ENCODE measurements at places on chromosomes 7 and 10.
A peak's percentile ranks its signal among the peaks of the same experiment; 100 is the strongest.

- no peak for DNase-seq
- H3K4me1 ChIP-seq = no peaks in the 10 kb centered on the region
Measured at GRCh38 chr10:6022660-6023059, 39.5 kb downstream of the IL2RA start.

DNA sequence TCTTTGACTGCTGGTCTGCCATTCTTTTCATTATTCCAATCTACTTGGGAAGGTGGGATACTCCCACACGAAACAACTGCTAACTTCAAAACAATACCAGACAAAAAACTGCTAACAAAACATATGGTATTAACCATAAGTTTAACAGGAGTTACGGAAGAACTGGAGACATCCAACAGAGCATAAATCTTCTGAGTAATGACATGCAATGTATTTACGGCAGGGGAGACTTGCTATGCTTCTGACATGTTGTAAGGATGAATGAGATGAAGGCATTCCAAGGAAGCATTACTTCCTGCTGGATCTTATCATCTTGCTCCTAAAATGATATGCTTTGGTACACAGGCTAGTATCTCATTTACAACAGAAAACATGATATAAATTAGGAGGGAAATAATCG, 85.8 kb downstream of the ZNF92 start:
- no peak overlapping the region for H3K4me3 ChIP-seq
- DNase-seq = no peak
- no peaks in the 10 kb centered on the region for H3K27me3 ChIP-seq

DNA sequence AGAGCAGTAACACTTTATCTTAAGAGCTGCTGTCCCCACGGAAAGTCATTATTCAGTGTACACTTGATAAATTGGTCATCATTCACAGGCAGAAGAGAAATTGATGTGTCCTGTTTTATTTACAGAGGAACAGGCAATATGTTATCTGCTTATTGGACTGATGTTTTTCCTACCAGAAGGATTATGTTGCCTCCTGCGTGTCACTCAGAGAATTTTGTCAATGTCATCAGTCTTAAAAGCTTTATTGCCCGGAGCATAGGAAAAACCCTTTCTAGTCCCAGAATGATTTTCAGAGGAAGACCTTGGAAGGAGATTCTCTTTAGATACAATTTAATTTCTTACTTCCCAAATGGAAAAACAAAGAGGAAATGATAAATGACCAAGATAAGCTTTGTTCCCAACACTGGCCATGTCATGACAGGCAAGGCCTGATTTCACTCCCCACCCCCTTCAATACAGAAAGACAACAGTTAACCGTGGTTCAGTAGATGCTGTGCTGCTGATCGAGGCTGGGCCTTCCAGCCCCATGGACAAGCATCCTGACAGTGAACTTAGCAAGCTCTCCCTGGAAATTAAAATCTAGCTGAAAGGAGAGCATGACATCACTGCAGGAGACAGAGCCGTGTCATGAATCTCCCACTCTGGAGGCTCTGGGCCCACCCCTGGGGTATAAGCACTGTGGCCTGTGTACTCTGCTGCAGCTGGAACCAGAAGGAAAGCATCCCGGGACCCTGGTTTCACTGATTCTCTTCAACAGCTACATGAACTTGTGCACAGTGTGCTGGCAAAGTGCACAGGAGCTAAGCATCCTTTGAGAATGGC, 118.8 kb upstream of the LYZL2 start:
- no peaks in the 10 kb centered on the region for H3K36me3 ChIP-seq
- H3K27me3 ChIP-seq = no peaks in the 10 kb centered on the region
- H3K27ac ChIP-seq = no peak overlapping the region
- DNase-seq = no peak

DNA sequence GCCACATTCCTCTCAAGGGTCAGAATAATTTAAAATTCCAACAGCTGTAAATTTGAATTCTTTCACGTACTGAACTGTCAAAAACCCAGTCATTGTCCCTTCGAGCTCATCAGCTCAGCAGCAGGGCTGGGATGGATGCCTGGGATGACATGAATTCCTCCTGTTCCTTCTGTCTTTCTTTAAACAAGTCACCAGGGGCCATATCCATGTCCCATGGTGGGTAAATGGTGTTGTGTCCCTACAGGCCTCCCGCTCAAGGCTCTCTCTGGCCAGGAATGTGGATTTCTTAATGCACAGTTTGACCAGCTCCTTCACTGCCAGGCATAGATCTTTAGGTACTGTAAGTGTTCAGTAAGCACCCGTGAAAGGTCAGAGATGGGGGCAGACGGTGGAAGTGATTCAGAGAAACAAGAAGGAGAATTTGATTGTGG, 13.8 kb upstream of the TECPR1 start:
- no peaks in the 10 kb centered on the region for H3K27me3 ChIP-seq
- H3K36me3 ChIP-seq = peaks cover 2% of the 10 kb centered on the region

DNA sequence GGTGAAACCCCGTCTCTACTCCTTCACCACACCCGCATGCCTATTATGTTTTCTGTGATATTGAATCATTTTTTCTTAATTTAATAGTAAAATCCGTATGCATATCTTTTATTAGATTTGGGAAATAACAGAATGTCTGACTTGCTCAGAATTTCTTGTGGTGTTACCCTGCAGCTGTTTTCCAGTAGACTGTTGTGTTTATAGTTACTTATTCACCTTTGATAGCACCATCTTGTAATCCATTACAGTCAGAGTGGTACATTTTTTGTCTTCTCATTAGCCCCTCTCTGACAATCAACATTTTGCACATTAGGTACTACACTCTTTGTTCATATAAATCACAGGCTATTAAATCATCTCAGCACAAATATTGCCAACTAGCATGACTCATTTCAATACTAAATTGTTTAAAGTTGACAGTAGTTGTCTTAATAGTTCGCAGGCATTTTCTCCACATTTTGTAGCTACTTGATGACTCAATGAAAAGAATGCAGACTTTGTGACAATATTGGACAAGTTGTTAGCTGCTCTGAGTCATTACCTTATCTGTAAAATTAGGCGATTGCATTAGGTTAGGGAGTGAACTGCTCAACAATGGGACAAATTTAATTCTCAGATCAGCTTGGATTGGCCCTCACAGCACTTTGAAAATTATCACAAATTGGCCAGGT, 17.8 kb upstream of the SLC16A12 start:
- H3K4me1 ChIP-seq = peaks cover under 1% of the 10 kb centered on the region

GRCh38 chr10:26217396-26218086, 967 bp downstream of the GAD2 start:
- no peaks in the 10 kb centered on the region for H3K36me3 ChIP-seq
- H3K27me3 ChIP-seq = peaks cover 42% of the 10 kb centered on the region

DNA sequence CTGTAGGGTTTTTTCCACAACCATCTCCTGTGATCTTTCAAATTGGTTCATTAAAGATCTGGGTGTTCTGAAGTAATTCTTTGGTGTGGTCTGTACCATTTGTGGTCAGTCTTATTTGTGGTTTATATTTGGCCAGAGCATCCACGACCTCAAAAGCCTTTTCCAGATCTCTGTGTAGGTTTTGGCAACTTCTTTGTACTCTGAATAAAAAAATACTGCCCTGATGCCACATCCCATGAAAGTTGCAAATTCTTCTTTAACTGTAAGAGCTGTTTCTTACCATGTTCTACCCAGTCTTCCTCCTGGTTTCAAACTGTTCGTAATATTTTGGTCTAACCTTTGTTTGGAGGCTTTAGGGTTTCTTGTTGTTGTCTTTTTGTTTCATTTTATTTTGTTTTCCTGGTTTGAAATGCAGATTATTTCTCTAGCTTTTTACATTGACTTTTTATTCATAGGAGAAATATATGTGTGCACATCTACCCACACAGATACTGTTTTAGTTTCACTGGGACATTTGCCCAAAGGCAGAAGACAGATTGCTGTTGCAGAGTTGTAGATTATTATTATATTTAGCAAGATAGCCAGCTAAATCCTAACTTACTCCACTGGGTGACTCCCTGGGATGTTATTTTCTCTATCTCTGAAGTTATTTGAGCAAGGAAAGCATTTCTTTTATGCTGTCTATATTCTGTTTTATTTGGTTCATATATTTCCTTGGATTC, 123.2 kb upstream of the SAMD8 start:
- H3K4me3 ChIP-seq = no peak overlapping the region
- no peak overlapping the region for H3K27ac ChIP-seq
- H3K36me3 ChIP-seq = peaks cover 9% of the 10 kb centered on the region
- H3K27me3 ChIP-seq = no peaks in the 10 kb centered on the region
- H3K4me1 ChIP-seq = peaks cover 20% of the 10 kb centered on the region

- H3K27me3 ChIP-seq = no peaks in the 10 kb centered on the region
- no peak overlapping the region for H3K4me3 ChIP-seq
- no peak for DNase-seq
- no peaks in the 10 kb centered on the region for H3K4me1 ChIP-seq
- H3K36me3 ChIP-seq = no peaks in the 10 kb centered on the region
- H3K27ac ChIP-seq = no peak overlapping the region
Measured at GRCh38 chr7:8615019-8615418, 181.6 kb downstream of the NXPH1 start.

DNA sequence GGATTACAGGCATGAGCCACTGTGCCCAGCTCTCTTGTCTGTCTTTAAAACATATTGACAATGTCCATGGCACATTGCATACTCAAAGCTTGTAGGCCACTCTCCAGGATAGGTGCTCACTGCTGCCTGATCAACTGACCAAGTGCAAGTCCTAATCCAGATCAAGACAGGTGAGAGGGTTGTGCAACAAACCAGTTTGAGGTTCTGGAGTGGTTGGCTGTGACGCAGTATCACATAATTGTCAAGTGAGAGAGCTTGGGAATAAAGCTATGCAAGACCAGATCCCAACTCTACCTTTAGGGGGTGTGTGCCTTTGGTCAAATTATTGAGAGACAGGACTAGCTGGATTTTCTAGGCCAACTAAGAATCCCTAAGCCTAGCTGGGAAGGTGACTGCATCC, 43.0 kb upstream of the OPN4 start:
- no peaks in the 10 kb centered on the region for H3K36me3 ChIP-seq
- no peak overlapping the region for H3K27ac ChIP-seq
- H3K4me3 ChIP-seq = no peak overlapping the region
- H3K27me3 ChIP-seq = no peaks in the 10 kb centered on the region

DNA sequence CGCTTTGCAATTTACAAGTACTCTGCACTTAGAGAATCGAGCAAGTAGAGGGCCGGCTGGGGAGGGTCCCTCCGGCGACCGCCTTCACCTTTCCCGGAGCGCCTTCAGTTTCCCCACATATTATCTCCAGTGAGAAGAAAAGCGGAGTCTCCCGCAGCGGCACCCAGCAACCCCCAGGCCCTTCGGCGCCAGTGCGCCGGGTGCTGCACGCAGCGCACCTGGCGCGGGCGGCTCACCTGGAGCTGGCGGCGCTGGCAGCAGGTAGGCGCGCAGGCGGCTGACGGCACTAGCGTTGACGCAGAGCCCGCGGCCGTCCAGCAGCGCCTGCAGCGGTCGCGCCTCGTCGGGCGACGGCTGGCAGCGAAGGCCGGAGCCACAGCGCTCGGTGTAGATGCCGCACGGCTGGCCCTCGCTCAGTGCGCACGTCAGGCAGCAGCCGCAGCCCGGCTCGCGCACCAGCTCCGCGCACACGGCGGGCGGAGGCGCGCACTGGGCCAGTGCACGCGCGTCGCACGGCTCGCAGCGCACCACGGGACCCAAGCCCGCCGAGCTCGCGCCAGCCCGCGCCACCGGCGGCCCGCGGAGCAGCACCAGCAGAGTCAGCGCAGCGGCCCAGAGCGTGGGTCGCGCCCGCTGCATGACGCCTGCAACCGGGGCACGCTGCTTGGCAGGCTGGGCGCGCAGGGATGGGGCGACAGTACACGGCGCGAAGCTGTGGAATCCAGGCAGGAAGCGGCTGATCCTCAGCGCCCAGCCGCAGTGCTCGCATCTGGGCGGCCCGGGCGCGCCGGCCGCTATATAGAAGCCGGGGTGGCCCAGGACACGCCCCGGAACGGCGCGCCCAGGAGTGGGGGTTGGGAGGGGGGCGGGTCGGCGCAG, at the start of gene IGFBP3:
Gene IGFBP3 (minus strand): TSS at position 771 of the 879 bp plus-strand sequence. CDS start 132 bp downstream, at position 639.
- peak within 1 kb of the TSS; percentile 52 for H3K4me3 ChIP-seq
- H3K4me1 ChIP-seq = peaks cover 22% of the 10 kb centered on the region
- H3K27ac ChIP-seq = peak within 1 kb of the TSS; percentile 46
- peaks cover 3% of the 10 kb centered on the region for H3K27me3 ChIP-seq

GRCh38 chr10:88113232-88113631, 249.8 kb downstream of the PTEN start:
- no peak for DNase-seq
- H3K4me1 ChIP-seq = no peaks in the 10 kb centered on the region
- H3K36me3 ChIP-seq = no peaks in the 10 kb centered on the region
- H3K27me3 ChIP-seq = no peaks in the 10 kb centered on the region

GRCh38 chr7:140229591-140230515, 53.1 kb upstream of the KDM7A start:
- H3K27ac ChIP-seq = peak overlapping the region; percentile 76
- DNase-seq = no peak
- no peaks in the 10 kb centered on the region for H3K36me3 ChIP-seq
- H3K4me3 ChIP-seq = peak overlapping the region; percentile 33

GRCh38 chr10:67841737-67842136, 3.7 kb upstream of the DNAJC12 start:
- no peak for DNase-seq
- H3K36me3 ChIP-seq = no peaks in the 10 kb centered on the region
- H3K27ac ChIP-seq = no peak overlapping the region
- no peaks in the 10 kb centered on the region for H3K27me3 ChIP-seq
- H3K4me3 ChIP-seq = no peak overlapping the region

GRCh38 chr10:30546511-30546910, 83.0 kb downstream of the LYZL2 start:
- no peak overlapping the region for H3K4me3 ChIP-seq
- no peaks in the 10 kb centered on the region for H3K27me3 ChIP-seq
- no peaks in the 10 kb centered on the region for H3K36me3 ChIP-seq
- H3K4me1 ChIP-seq = peaks cover 15% of the 10 kb centered on the region

DNA sequence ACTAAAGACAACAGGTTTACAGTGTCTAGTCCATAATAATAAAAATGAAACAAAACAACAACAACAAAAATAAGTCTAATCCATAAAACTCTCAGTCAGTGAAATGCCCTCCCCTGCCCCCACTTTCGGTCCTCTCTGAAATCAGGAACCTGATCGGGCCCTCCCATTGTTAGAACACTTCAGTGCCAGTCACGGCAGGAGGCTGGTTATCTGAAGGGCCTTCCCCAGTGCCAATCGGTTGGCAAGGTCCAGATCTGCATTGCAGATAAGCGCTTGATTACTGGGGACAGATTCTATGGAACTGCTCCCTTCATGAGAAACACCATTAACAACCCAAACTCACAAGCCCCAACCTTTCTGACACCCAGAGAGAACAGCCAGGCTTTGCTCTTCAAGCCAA, 72.2 kb upstream of the EEPD1 start:
- no peak overlapping the region for H3K27ac ChIP-seq
- H3K36me3 ChIP-seq = no peaks in the 10 kb centered on the region
- no peak for DNase-seq
- no peak overlapping the region for H3K4me3 ChIP-seq

GRCh38 chr7:30771880-30772425, 736 bp downstream of the MINDY4 start:
- no peak for DNase-seq
- H3K4me1 ChIP-seq = peaks cover 3% of the 10 kb centered on the region
- H3K27ac ChIP-seq = peak overlapping the region; percentile 77
- no peaks in the 10 kb centered on the region for H3K27me3 ChIP-seq
- peak overlapping the region; percentile 72 for H3K4me3 ChIP-seq
- no peaks in the 10 kb centered on the region for H3K36me3 ChIP-seq

- no peak for DNase-seq
- H3K27ac ChIP-seq = no peak overlapping the region
- no peaks in the 10 kb centered on the region for H3K4me1 ChIP-seq
- H3K27me3 ChIP-seq = no peaks in the 10 kb centered on the region
Measured at GRCh38 chr10:1548146-1548545, 189.2 kb downstream of the ADARB2 start.

- H3K27ac ChIP-seq = no peak overlapping the region
- no peaks in the 10 kb centered on the region for H3K4me1 ChIP-seq
- H3K4me3 ChIP-seq = no peak overlapping the region
- no peaks in the 10 kb centered on the region for H3K27me3 ChIP-seq
- no peak for DNase-seq
Measured at GRCh38 chr10:99895867-99896266, 113.4 kb downstream of the ABCC2 start.

All from liver (tissue), 10 donors.